ENCODE measurements at places on chromosomes 11 and 22.
A peak's percentile ranks its signal among the peaks of the same experiment; 100 is the strongest.

- peak; percentile 35 for DNase-seq
Measured at GRCh38 chr11:58958500-58958899, 19.2 kb downstream of the GLYATL1 start.

DNA sequence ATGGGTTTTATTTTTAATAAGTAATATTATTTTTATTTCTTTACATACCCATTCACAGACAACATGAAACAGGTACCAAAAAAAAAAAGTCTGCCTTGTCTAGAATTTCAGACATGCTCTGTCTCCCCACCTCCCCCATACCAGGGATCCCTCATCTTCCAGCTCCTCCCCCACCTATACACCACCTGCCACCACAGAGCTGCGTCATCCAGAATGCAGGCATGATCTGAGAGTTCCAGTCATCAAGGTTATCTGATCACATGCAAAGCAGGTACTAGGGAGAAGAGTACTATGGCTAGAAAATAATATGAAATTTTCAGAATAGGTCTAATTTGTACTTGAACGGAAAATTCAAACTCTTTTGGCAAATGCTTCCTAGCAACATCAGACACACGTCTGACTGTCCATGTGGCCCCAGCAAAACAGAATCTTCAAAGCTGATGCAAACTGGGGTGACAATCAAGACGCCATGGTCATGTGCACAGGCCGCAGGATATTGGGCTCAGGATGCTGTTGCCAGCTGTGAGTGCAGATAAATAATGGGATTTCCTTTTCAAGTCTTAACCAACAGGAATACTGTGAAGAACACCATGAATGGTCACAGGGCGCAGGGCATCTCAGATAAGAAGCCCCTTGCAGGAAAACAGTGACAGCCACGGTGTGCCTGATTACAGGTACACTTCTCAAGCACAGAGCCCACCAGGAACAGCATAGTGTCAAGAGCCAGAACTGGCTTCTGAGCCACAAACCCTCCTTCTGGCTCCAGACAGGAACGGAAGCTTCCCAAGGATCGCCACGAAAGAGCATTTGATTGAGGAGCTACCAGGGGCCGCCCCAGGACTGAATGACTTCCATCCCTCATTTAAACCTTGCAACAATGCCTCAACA is 169.5 kb downstream of the EFCAB6 start:
- DNase-seq = no peak

GRCh38 chr22:39832627-39833074 is 60.9 kb downstream of the ENTHD1 start:
- no peak for DNase-seq

GRCh38 chr11:65973439-65974110 is 12.0 kb downstream of the SART1 start:
- no peak for DNase-seq

GRCh38 chr11:17802491-17802890 is 67.9 kb downstream of the KCNC1 start:
- DNase-seq = no peak

GRCh38 chr11:105049481-105049880 is 4.3 kb upstream of the CARD16 start:
- no peak for DNase-seq

DNA sequence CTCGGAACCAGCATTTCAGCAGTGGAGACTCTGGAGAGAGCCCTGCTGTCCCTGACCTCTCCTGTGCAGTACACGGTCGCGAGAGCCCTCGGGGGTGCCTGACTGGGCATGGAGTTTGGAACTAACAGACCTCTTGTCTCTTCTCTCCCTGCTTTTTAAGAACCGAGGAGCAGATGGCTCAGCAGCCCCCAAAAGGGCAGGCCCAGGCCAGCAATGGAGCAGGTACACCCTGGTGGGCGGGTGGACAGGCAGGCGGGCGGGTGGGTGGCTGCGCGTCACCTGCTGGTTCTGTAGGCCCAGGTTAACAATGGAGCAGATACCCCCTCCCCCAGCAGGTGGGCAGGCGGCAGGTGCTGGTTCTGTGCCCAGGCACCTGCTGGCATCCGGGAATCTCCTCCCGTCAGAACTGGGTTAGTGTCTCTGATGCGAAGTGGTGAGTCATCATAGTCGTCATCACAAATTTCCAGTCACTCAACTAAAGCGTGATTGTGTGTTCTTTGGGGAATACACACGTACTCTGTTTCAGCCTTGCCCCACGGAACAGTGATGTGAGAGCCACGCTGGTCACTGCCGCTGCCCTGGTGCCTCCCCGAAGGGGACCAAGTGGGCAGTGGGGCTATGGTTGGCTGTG is 41.1 kb downstream of the GRAMD4 start:
- DNase-seq = no peak

All from pons (tissue), 1 donor.